ENCODE measurements at places on chromosomes 4 and X. TPM values are rescaled to one million over a fixed set of nuclear protein-coding genes. Genes with fewer than 3 reads are reported as not detected.

GRCh38 chr4:6527683-6528595 is 47.0 kb upstream of the MAN2B2 start:
- no peaks in the 10 kb centered on the region for H3K36me3 ChIP-seq
- H3K4me3 ChIP-seq: no peak overlapping the region
- no peaks in the 10 kb centered on the region for H3K27me3 ChIP-seq
- no peak for DNase-seq
- no peak overlapping the region for H3K27ac ChIP-seq

DNA sequence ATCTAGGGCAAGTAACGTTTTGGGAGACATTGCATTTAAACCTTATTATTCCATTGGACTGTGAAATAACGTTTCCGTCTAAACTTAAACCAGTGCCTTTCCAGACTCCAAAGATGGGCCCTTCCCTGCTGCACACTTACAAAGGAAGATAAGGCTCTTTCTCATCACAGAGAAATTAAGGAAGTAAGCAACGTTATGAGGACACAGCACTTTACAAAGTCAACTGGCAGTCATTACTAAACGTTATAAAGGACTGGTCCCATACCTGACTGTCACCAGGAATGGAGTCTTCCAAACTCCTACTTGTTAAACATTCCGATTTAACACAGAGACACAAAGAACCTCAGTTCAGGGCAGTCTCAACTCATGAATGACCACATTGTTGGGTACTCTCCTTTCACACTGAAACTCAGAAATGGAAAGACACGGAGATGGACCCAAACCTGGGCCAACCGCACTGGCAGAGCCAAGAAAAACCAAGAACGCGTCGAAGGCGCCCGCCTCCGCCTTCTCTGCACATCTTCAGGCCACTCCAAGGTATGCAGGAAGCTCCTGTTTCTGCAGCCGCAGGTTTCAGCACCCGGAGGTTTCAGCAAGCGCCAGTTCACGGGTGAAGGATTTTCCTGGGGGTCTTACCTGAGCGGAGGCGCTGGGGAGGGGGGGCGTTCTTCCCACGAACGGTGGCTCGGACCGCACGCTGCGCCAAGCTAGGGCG is 670 bp downstream of the PAPSS1 start:
- H3K27ac ChIP-seq: peak overlapping the region; percentile 86
- no peak for DNase-seq
- H3K4me1 ChIP-seq: peaks cover 18% of the 10 kb centered on the region
- H3K27me3 ChIP-seq: no peaks in the 10 kb centered on the region

- peak overlapping the region; percentile 35 for H3K27ac ChIP-seq
- peak; percentile 6 for DNase-seq
- H3K4me3 ChIP-seq: no peak overlapping the region
- no peaks in the 10 kb centered on the region for H3K36me3 ChIP-seq
- no peaks in the 10 kb centered on the region for H3K27me3 ChIP-seq
Observed at GRCh38 chrX:75086731-75087195, 69.3 kb downstream of the ABCB7 start.

DNA sequence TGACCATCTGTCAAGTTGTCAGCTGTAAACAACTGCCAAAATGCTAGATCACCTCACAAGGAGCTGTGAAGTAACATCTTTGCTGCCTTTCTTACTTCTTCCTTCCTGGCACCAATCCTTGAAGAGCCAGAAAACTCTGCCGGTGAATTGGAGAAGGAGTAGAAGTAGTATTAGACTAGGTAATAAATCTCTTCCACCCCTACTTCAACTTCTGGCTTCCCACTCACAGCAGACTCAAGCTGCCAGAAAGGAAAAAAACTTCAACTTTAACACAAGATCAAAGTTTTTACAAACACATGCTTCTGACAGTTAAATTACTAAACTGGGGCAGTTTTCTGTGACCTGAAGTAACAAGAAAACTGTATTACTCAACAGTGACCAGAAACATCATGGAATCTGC is 164.7 kb upstream of the SLC7A11 start:
- no peaks in the 10 kb centered on the region for H3K27me3 ChIP-seq
- H3K4me3 ChIP-seq: no peak overlapping the region
- H3K27ac ChIP-seq: no peak overlapping the region
- no peak for DNase-seq
- H3K4me1 ChIP-seq: peaks cover 15% of the 10 kb centered on the region

DNA sequence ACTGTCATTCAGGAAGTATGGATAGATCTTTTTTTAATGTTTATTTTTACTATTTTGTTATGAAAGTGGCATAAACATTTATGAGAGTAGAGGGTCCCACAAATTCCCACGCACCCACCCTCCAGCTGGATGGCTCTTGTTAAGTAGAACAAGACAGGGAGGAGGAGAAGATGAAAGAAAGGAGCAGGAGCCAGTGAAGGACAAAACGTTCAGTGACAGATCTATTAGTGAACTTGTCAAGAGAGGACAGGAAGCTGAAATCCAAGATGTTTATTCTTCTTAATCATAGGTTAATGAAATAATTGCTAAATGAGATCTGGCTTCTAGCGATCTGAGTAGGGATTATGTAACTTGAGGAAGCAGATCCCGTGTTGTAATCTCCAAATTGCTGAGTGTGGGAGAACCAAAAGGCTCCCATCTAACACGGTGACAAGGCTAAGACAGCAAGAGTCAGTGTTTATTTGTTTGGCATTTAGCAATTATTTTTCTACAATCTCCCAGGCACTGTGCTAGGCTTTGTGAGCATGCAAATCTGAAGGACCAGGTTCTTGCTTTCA is 162.5 kb downstream of the SHROOM3 start:
- H3K27me3 ChIP-seq: no peaks in the 10 kb centered on the region
- H3K4me3 ChIP-seq: no peak overlapping the region
- H3K4me1 ChIP-seq: peaks cover 45% of the 10 kb centered on the region
- no peak for DNase-seq
- H3K36me3 ChIP-seq: no peaks in the 10 kb centered on the region

DNA sequence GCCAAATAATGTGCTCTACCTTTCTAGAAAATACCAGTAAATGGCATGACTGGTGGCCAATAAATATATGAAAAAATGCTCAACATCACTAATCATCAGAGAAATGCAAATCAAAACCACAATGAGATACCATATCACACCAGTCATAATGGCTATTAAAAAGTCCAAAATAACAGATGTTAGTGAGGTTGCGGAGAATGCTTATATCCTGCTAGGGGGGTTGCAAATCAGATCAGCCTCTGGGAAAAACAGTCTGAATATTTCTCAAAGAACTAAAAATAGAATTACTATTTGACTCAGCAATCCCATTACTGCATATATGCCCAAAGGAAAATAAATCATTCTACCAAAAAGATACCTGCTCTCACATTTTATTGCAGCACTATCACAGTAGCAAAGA is 115.1 kb downstream of the RASGEF1B start:
- H3K27me3 ChIP-seq: no peaks in the 10 kb centered on the region
- DNase-seq: no peak
- H3K4me1 ChIP-seq: peaks cover 2% of the 10 kb centered on the region

Gene PABPC5
- total RNA-seq: 7.1 TPM

Gene DCAF4L1
- total RNA-seq: 0.10 TPM

Gene ZNF157
- total RNA-seq: 0.08 TPM
